GM19239 (cell line): ENCODE measurements at places on chromosomes 5 and 9.

DNA sequence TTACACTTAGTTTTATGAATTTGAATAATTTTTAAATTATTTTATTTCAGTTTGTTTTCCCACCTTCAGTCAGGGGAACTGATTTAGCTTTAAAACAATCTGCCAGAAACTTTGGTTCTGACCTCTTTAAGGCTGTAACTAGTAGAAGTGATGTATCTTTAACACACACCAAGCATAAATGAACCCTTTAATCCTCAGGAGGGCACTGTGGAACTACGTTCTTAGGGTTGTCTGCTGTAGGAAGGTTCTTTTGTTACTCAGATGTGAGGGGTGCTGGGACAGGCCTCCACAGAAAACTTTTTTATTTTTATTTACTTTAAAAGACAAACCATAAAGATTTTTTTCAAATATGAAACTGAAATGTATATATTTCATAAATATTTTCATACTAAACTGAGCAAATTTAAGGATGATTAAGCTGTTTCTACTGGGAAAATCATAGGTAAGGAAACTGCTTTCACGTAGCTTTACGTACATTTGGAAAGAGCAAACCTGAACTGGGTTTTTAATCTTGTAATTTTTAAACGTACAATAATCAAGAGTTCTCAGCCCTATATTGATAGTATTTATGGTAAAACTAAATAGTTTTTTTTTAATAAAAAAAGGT is 5.3 kb downstream of the KLF4 start:
- DNase-seq: no peak

DNA sequence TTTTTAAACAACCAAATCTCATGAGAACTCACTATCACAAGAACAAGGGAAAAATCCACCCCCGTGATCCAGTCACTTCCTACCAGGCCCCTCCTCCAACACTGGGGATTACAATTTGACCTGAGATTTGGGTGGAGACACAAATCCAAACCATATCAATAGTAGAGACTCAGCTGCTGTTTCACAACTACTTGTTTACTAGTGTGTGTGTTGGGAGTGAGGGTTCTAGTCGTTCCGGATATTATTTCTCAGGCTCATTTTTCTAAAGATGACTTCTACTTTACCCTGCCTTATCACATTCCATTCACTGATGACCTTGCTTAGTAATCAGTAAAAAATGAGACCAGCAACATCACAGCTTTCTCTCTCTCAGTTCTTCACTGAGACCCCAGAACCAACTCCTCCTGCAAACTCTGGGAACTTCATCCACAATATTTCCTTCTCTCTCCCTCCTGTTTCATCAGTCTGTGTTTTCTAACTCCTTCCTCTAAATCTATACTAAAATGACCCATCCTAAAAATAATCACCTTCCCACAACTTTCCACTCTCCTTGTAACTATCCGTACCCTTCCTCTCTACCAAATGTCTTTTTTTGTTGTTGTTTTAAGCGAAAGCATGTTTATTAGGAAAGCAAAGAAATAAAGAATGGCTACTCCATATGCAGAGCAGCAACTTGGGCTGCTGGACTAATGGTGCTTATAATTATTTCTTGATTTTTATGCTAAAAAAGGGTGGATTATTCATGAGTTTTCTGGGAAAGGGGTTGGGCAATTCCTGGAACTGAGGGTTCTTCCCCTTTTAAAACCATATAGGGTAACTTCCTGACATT is 121.5 kb upstream of the SPRY4 start:
- DNase-seq: no peak

GRCh38 chr9:72193478-72193881 is 44.2 kb downstream of the GDA start:
- no peak for DNase-seq

GRCh38 chr5:14995229-14995628 is 123.7 kb upstream of the ANKH start:
- no peak for DNase-seq

DNA sequence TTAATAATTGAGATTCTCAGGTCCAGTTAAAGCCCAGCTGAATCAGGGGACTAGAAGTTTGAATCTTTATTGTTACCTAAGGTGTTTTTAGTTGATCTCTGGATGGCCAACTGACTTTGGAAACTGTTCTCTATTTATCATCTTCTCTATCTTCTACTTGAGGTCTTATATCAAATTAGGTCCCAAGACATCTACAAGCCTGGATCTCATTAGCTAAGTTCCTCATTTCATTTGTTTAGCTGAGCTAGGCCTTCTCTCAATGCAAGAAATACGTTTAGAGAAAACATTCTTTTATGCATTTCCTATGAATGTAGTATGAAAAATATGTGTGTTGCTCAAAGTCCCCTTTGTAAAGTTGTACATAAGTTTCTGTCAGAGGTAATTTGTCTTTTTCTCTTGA is 196.6 kb downstream of the PTTG1 start:
- no peak for DNase-seq

GRCh38 chr5:159602434-159602833 is 272.1 kb upstream of the IL12B start:
- no peak for DNase-seq

DNA sequence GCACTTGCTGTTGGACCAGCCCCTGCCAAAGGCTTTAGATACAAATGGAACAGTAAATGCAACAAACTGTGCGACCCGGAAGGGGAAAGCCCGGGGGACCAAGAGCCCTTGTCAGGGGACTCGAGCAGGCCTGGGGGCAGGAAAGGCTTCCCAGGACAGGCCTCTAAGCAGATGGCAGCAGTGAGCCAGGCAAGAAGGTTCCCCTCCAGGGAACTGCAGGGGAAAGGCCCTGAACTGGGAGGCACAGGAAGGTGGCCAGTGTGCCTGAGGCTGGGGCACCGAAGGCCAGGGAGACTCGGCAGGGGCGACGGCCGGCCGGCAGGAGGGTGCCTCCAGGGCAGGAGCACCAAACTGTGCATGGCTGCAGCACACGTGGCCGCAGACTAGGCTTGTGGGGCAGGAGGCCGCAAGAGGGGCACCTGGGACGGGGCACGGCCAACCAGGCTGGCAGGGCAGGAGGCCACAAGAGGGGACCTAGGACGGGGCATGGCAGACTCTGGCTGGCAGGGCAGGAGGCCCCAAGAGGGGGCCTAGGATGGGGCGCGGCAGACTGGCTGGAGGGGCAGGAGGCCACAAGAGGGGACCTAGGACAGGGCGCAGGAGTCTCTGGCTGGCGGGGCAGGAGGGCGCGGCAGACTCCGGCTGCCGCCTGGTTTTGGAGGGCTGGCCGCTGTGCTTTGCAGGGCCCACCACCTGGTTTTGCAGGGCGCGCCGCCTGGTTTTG is 10.0 kb downstream of the VAV2 start:
- no peak for DNase-seq

DNA sequence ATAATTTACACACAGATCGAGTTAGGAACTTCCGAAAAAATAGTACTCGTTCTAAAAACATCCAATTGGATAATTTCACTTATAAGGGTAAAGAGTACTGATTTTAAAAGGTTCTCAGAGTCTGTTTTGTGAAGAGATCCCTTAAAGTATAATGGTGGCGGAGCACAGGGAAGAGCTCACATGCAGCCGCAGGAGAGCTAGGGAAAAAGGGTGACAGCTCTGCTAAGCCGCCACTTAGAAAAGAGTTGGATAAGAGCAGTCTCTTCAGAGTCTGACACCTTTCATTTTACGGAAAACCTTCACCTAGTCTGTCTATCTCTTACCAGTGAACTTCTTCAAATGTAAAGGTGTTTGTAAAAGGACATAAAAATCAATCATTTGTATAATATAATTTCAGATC is 149.9 kb downstream of the COMMD10 start:
- no peak for DNase-seq

DNA sequence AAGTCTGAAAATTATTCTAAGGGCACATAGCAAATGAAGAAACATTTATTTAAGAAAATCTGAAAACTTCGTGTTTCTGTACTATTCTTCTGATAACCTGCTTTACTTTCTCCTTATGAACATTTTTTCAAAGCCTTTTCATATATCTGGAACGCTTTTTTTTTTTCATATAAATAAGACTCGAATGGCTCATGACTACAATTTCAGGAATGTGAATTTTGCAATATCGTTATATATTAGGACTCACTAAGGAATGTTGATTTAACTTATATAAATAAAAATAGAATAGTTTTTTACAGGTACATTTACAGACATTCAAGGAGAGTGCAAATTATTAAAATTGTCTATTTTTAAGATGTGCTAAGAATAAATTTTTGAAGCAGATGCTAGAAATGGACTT is 42.9 kb downstream of the GPBP1 start:
- no peak for DNase-seq

- no peak for DNase-seq
Measured at GRCh38 chr9:120360046-120360445, 219.9 kb downstream of the CDK5RAP2 start.

GRCh38 chr5:144173766-144174165 is 3.1 kb downstream of the KCTD16 start:
- DNase-seq: no peak
